ENCODE measurements at places on chromosomes 2 and 18.

DNA sequence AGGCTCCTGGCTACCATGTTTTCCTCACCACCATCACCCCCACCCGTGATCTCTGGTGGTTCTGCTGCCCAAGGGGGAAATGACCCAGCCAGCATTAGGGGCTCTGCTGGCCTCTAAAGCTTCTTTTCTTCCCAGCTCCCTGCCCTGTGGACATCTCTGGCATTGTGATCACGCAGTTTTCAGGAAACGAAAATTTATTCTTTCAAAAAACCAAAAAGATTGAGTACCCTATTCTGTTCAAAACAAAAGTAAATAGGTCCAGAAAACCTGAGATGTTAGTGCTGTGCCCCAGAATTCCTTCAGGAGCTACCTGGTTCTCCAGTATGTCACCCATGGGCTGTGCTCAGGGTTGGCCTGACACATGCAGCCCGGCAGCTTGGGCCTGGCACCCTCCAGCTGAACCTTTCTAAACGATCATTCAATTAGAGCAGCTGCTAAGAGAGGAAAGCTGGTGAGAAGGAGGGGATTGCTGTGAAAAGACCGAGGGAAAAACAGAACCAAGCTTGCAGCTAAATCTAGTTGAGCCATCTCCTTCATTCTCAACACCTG, 157.5 kb downstream of the MGAT5 start:
- DNase-seq = no peak

GRCh38 chr2:149038442-149039212, at the start of gene LYPD6B:
Gene LYPD6B (plus strand): TSS chr2:149038699. CDS start chr2:149130949, 92,250 bp downstream.
- DNase-seq = no peak

DNA sequence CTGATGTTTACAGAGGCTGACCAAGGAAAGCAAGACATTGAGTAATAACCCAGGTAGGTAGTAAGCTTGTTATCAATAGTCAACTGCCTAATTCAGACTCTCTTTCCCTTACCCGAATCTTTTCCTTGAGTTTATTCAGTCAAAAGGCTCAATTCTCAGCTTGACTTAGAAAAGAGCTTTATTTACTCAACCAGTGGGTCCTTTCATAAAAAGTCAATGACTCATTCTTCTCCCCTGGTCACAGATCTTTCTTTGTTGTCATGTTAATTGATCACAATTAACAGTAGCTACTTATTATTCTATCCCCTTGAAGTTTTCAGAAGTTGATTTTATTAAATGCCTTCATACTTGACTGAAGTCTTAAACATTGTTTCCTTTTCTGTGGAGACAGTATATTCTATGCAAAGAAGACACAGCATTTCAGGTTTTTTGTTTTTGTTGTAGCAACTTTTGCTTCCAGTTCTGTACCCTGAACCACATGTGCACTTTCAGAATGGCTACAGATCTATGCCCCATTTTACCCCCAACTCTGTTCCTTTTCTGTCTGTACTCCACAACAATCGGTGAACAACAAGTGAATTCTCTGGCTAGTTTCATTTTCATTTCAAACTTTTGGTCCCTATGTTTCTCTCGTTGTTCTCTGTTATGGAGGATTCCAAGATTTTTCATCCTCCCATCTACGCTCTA, 428.3 kb downstream of the NCKAP5 start:
- DNase-seq = no peak

DNA sequence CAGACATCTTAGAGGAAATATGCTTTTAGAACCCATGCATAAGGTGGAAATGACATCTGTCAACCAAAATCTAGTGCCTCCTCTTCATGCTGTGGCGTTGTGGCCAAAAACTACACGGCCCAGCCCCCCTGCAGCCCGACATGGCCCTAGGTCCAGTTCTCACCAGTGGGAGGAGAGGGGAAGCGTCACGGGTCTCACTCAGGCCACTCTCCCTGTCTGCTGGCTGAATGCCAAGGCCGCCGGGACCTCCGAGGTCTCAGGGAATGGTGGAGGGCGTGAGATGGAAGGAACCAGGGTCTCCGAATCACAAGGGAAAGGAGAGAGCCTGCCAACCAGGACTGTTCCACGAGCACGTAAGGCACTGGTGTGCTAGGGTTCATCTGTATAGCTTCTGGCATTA, 361.0 kb downstream of the ANAPC1 start:
- DNase-seq = no peak

DNA sequence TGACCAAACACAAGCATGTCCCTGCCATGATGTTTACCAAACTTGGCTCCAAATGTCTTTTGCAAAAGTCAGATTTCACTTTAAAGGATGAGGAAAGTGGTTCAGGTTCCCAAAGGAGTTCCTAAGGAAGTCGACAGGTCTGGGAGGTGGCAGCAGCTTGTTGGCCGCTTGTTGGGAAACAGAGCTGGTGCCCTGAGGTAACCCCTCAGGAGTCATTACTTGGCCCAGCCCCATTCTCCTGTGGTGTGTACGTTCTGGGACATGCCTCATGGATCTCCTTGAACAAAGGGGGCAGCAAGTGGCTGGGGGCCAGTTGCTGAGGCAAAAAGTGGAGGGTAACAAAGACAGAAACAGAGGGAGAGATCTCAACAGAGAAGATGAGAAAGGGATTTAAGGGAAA, 10.9 kb downstream of the TMBIM1 start:
- no peak for DNase-seq

GRCh38 chr2:142170847-142171246, 40.0 kb upstream of the LRP1B start:
- DNase-seq = no peak

GRCh38 chr2:27135478-27135955, 1.1 kb upstream of the PREB start:
- DNase-seq = no peak
